ENCODE measurements at places on chromosomes 3 and 15. TPM values are rescaled to one million over a fixed set of nuclear protein-coding genes. Genes with fewer than 3 reads are reported as not detected.

GRCh38 chr3:144437989-144438388, 466.4 kb downstream of the DIPK2A start:
- DNase-seq: no peak

Gene NDUFB4
- 84.7 TPM for total RNA-seq

- no peak for DNase-seq
These were observed 9.4 kb downstream of the AAGAB start for GRCh38 chr15:67244971-67245478.

- no peak for DNase-seq
These were observed 205.6 kb downstream of the NECTIN3 start for GRCh38 chr3:111277226-111277625.

DNA sequence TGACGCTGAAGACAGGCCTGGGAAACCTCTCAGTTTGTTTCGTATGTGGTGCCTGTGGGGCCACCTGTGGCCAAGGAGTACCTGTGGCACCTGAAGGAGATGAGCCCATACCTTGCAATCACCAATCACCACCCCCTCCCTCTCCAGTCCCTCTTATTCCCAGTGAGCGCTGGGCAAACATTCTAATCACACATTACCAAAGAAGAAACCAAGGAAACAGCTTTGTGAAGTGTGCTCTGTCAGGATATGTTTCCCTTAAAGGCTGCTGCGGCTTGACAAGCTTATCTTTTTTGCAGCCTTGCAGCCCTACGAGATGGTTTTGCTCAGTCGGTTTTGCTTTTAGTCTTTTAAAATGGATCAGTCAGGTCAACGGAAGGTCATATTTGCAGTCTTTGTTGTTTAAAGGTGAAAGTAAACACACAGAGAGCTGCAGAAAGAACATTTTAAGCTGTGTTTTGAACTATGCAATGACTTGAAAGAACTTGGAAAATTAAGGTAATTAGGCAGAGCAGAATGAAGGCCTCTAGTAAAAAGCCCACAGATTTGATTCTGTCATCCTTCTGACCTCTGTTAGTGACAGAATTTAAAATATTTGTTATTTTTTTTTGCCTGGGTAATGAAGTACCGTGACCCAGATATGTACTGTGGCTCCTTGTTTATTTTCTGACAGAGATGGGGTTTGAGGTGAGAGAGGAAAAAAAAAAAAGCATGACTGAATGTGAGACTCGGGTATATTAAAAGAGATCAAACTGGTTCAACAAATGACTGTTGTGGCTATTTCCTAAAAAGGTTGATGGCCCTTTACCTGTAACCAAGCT, 461.4 kb downstream of the NSUN3 start:
- no peak for DNase-seq

Gene PAQR9
- total RNA-seq: 0.13 TPM

DNA sequence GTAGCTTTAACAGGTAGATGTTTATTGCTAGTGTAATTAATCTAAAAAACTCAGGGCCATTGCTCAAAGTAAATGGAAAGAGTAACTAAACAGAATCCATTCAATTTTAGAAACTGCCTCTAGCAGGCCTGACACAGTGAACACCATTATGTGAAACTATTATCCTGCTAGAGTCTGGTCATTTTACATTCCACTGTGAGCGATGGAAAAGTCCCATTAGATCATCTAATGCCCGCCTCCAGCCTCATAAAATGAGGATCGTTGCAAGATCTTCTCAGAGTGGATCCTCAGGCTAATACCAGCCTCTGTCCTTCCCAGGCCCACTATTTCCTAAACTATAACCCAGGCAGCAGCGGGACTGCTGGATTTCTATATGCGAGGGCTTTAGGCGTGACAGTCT, 107.7 kb downstream of the WDR76 start:
- DNase-seq: no peak

GRCh38 chr3:64832098-64832497, 144.3 kb upstream of the ADAMTS9 start:
- DNase-seq: no peak

GRCh38 chr3:48268381-48268935, 27.6 kb downstream of the ZNF589 start:
- DNase-seq: no peak

Gene NCKIPSD
- 29.3 TPM for total RNA-seq

GRCh38 chr3:29280404-29281093, at the start of gene RBMS3:
Gene RBMS3, plus strand, starts transcription at chr3:29281071.
- peak; percentile 93 for DNase-seq

- DNase-seq: no peak
These were observed 40.0 kb downstream of the TKT start for GRCh38 chr3:53215816-53216215.

- DNase-seq: no peak
These were observed 248.0 kb upstream of the ARRDC4 start for GRCh38 chr15:97712530-97712929.

Gene MORC1
- total RNA-seq: not detected

Gene PXYLP1
- total RNA-seq: 13.5 TPM

GRCh38 chr3:69748503-69748902, 9.2 kb downstream of the MITF start:
- DNase-seq: no peak

Gene TRANK1
- 22.1 TPM for total RNA-seq

DNA sequence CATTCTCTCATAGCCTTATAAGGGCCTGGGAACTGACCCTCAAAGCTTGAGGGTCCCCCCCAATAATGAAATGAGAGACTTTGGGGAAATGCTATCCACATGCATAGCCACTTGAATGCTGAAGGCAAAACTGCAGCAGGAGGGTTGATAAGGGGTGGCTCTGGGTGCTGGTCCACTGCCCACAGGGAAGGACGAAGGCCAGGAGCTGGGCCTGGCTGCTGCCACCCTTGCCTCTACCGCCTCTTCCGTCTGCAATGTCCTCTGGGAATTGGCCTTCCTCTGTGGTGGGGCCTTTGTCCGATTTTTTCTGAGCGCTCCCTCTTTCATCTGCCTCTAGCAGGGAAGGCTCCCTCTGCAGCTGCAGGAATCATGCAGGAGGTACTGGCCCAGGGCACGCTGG, 41.0 kb downstream of the OCA2 start:
- DNase-seq: no peak

GRCh38 chr15:31360843-31361763, 34.5 kb downstream of the KLF13 start:
- DNase-seq: no peak

DNA sequence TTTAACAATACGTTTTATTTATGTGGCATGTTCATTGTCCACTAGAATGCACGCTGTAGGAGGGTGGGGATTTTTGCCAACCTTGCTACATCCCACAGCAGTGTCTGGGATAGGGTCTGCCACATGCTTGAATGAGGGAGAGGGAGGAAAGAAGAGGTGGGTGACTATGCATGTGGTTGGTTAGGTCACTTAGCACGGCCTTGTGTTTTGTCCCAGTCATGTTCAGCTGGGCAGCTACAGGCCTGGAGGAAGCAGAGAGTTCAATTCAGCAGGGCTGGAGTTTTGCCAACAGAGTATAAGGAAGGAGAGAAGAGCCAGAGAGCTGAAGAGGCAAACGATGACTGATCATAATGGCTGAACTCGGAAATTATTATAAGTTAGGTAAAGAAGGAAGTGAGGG, 268.4 kb upstream of the NSMCE3 start:
- no peak for DNase-seq

- no peak for DNase-seq
These were observed 25.2 kb downstream of the SNAPC5 start for GRCh38 chr15:66472176-66472999.

GRCh38 chr15:67100124-67100791, 34.9 kb downstream of the SMAD3 start:
- DNase-seq: no peak

- no peak for DNase-seq
These were observed 28.6 kb downstream of the NEK10 start for GRCh38 chr3:27340534-27340933.

- no peak for DNase-seq
These were observed 259.9 kb upstream of the SLCO3A1 start for GRCh38 chr15:91593653-91594052.

DNA sequence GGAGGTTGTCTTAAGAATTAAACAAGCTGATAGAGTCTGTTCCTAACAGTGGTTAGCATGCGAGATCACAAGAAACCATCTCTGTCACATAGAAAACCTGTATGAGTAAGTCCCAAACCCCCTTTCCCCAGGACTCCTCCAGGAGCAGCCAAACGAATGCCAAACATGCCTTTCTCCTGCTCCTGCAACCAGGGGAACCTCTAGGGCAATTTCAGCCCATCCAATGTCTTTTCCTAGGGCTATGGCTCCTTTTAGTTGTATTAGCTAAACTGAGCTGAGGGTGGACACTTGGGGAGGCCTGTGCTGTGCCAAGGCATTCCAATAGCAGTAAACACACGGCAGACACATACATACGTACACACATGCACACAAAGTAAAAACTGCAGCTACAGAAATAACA, 36.5 kb upstream of the TIMP4 start:
- no peak for DNase-seq

GRCh38 chr3:197298945-197299854, 788 bp upstream of the DLG1 start:
- DNase-seq: peak; percentile 60

GRCh38 chr3:50008931-50009330, 69.0 kb downstream of the RBM6 start:
- no peak for DNase-seq

GRCh38 chr3:178086144-178086825, 450.0 kb upstream of the KCNMB2 start:
- DNase-seq: no peak

DNA sequence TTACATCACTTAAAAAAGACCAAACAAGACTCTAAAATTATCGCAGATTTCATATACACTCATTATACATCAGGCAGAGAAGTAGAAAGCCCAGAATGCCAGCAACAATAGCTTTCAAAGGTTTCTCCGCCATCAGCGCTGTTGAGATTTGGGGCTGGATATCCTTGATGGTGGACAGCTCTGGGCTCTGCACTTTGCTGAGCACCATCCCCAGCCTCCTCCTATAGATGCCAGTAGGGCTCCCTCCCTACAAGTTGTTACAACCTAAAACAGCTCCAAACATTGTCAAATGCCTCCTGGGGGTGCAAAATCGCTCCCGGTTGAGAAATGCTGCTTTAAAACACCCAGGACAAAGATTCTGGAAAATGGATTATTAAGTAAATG, 73.5 kb downstream of the ATP10A start:
- no peak for DNase-seq

- no peak for DNase-seq
These were observed 613 bp downstream of the SEC13 start for GRCh38 chr3:10320320-10320677.

DNA sequence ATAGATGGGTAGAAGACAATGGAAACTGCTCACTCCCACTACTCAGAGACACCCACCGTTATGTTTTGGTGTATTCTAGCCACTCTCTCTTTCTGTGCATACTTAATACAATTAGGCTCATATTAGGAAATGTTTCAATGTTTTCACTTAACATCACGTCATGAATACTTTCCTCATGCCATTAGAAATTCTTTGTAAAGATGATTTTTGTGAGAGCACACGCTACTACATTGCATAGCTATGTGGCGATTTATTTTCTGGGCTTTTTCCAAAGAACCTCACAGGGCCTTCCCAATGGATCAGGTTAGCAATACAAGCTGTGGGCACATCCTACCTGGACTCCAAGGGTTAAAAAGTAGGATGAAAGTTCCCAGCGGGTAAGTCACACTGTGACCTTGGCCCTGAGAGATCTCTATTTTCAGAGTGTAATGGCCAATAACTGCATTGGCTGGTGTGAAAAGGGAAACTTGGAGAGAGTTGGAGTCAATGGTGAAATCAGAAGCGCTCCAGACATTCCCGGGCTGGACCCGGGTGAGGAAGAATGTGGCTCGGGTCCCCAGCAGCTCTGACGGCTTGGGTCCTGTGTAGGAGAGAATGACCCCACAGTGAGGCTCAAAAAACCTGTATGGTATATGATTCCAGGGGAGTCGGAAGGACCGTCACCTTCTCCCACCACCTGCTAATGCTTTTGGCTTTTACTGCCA, 25.8 kb upstream of the TGM5 start:
- DNase-seq: no peak
